ENCODE measurements at places on chromosomes 5 and 9.

DNA sequence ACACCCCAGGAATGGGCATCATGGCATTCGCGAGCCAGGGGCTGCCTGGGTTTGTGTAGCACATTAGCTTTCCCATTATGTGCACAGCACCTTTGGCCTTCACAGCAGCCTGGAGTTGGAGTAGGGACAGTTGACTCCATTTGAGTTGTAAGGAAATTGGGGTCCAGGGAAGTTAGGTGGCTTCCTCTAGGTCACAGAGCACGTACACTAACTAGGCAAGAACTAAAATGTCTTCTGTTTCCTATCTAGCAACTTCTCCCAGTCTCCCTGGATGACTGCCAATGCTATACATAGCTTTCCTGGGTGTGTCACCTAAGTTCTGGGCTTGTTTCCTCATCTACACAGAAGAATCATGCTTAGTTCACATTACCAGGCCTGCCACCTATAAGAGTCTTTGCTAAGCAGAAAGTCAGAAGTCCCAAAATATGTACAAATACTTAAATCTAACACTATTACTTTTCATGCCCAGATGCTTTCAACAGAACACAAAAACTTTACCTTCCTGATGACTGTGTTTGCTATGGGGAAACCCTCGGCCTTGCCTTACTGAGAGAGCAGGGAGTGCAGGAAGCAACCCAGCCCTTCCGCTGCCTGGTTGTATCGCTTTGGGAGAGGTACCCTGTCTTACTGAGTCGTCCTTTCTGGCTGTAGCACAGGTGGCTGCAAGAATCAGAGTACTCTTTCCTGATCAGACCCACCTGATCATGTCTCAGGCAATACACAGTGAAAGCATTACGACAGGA, 12.0 kb downstream of the MACROH2A1 start:
- no peak overlapping the region for H3K4me3 ChIP-seq
- H3K27ac ChIP-seq = peak overlapping the region; percentile 76
- H3K4me1 ChIP-seq = no peaks in the 10 kb centered on the region
- H3K36me3 ChIP-seq = peaks cover 40% of the 10 kb centered on the region
- DNase-seq = peak; percentile 48

GRCh38 chr5:140189977-140190871, 15.2 kb downstream of the CYSTM1 start:
- no peaks in the 10 kb centered on the region for H3K4me1 ChIP-seq
- H3K27ac ChIP-seq = peak overlapping the region; percentile 74
- DNase-seq = no peak
- H3K4me3 ChIP-seq = no peak overlapping the region

- no peaks in the 10 kb centered on the region for H3K4me1 ChIP-seq
- no peaks in the 10 kb centered on the region for H3K27me3 ChIP-seq
- H3K4me3 ChIP-seq = no peak overlapping the region
- no peak for DNase-seq
Observed at GRCh38 chr5:151108566-151108965, 27.7 kb upstream of the TNIP1 start.

- H3K4me3 ChIP-seq = no peak overlapping the region
- H3K4me1 ChIP-seq = peaks cover 10% of the 10 kb centered on the region
- no peak for DNase-seq
- H3K36me3 ChIP-seq = no peaks in the 10 kb centered on the region
Observed at GRCh38 chr5:142358121-142358520, 33.3 kb upstream of the SPRY4 start.

DNA sequence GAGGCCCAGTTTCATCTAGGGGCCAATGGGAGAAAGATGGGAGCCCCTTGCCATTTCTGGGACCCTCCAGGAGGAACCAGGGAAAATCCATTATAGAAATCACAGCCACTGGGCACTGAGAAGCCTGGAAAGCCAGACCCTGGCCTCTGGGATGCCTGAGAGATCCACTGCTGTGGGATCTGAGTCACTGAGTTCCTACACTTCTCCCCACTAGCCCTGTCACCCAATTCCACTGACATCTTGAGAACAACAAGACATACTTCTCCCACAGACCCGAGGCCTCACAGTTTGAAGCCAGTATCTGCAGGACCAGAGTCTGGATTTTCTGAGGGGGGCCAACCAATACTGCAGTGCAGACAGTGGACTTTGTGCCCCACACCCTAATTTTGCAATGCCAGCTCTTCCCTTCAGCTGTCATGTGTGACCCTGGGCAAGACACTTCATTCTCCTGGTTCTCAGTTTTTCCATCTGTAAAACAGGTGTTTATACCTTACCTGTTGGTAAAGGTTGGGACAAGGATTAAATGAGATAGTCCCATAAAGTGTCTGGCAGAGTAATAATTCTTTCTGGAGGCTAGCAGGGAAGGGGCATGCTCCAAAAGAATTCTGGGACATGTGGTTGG, 46.5 kb downstream of the CXXC5 start:
- peaks cover 24% of the 10 kb centered on the region for H3K4me1 ChIP-seq
- H3K27me3 ChIP-seq = no peaks in the 10 kb centered on the region
- no peak overlapping the region for H3K4me3 ChIP-seq
- no peaks in the 10 kb centered on the region for H3K36me3 ChIP-seq
- H3K27ac ChIP-seq = no peak overlapping the region

GRCh38 chr5:91129748-91130147, 253.4 kb downstream of the ARRDC3 start:
- no peak for DNase-seq
- no peaks in the 10 kb centered on the region for H3K27me3 ChIP-seq
- H3K4me1 ChIP-seq = peaks cover 2% of the 10 kb centered on the region
- H3K36me3 ChIP-seq = no peaks in the 10 kb centered on the region
- H3K4me3 ChIP-seq = no peak overlapping the region

GRCh38 chr9:132079391-132080091, at the start of gene MED27:
MED27 (minus strand) TSS chr9:132079867; CDS start chr9:132079844, 23 bp downstream.
- H3K36me3 ChIP-seq = peaks cover 3% of the 10 kb centered on the region
- peaks cover 4% of the 10 kb centered on the region for H3K4me1 ChIP-seq
- peak within 1 kb of the TSS; percentile 84 for H3K4me3 ChIP-seq
- peak; percentile 94 for DNase-seq
- H3K27ac ChIP-seq = peak within 1 kb of the TSS; percentile 72
- H3K27me3 ChIP-seq = no peaks in the 10 kb centered on the region

- H3K4me3 ChIP-seq = no peak overlapping the region
- H3K36me3 ChIP-seq = no peaks in the 10 kb centered on the region
- no peaks in the 10 kb centered on the region for H3K27me3 ChIP-seq
- no peak for DNase-seq
Observed at GRCh38 chr5:38551030-38552017, 5.1 kb downstream of the LIFR start.

GRCh38 chr5:52786949-52787599, 642 bp upstream of the ITGA1 start:
- H3K36me3 ChIP-seq = no peaks in the 10 kb centered on the region
- peak overlapping the region; percentile 75 for H3K27ac ChIP-seq
- no peaks in the 10 kb centered on the region for H3K27me3 ChIP-seq
- H3K4me3 ChIP-seq = no peak overlapping the region
- peak; percentile 70 for DNase-seq
- peaks cover 22% of the 10 kb centered on the region for H3K4me1 ChIP-seq

DNA sequence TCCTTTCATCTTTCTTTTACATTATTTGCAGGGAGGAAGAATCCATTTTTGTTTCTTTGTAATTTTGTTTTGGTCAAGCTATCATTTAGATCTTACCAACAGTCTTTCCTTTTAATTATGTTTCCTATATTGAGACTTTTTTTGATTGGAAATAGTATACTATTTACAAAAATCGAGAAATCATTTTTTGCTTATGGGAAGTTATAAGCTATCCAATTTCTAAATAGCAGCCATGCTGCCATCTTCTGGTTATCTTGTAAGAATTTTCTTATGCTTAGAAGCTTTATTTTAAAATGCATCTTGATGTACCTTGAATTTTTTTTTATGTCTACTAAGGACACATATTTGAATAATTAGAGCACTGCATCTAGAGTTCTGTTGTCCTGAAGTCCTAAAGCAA, 821.2 kb downstream of the PTPRD start:
- no peaks in the 10 kb centered on the region for H3K4me1 ChIP-seq
- H3K27ac ChIP-seq = no peak overlapping the region
- H3K27me3 ChIP-seq = no peaks in the 10 kb centered on the region
- H3K4me3 ChIP-seq = no peak overlapping the region
- peak; percentile 22 for DNase-seq
- no peaks in the 10 kb centered on the region for H3K36me3 ChIP-seq

DNA sequence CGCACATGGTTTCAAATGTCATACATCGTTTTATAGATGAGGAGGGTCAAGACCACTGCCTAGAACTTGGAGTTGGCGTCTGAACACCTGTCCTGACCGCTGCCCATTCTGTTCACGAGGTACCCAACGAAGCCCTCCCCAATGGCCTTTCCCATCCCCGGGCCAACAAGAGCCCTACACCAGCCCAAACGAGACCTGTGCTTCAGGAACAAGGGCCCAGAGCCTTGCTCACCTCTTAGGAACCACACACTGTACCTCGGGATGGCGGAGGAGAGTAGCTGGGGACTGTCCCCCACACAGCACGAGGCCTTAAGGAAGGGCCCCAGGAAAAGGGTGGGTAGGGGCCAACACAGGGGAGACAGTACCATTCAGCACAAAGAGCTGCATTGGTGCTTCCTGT, 3.0 kb downstream of the SURF6 start:
- H3K27ac ChIP-seq = no peak overlapping the region
- H3K36me3 ChIP-seq = peaks cover 24% of the 10 kb centered on the region
- H3K27me3 ChIP-seq = no peaks in the 10 kb centered on the region
- peaks cover 3% of the 10 kb centered on the region for H3K4me1 ChIP-seq

DNA sequence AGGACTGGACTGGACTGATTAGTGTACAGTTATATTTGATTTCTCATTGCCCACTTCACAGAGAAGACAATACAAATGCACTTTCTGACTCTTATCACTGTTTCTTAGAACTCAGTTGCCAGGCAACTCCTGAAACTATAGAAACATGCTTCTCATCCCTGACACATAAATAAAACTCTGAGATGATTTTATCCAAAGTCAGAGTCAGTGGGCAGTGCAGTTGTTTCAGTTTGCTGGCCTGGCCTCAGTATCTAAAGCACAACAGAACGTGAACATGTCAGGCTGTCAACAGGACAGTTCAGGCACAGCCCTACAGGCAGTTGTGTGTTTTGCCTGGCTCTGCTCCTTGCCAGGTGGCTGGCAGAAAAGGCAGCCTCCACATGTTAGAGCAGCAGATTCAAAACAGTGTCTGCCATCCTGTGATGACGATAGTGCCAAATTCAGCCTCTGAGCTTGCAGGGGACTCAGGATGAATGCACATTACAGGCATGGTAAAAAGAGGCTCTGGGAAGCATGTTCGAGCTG, 65.1 kb upstream of the CCDC152 start:
- no peaks in the 10 kb centered on the region for H3K4me1 ChIP-seq
- peaks cover 2% of the 10 kb centered on the region for H3K36me3 ChIP-seq
- no peaks in the 10 kb centered on the region for H3K27me3 ChIP-seq
- peak; percentile 26 for DNase-seq
- no peak overlapping the region for H3K4me3 ChIP-seq

- no peak overlapping the region for H3K27ac ChIP-seq
- no peak overlapping the region for H3K4me3 ChIP-seq
- H3K4me1 ChIP-seq = no peaks in the 10 kb centered on the region
- H3K36me3 ChIP-seq = no peaks in the 10 kb centered on the region
- DNase-seq = no peak
Observed at GRCh38 chr9:72460342-72461312, 60.8 kb upstream of the TMC1 start.

DNA sequence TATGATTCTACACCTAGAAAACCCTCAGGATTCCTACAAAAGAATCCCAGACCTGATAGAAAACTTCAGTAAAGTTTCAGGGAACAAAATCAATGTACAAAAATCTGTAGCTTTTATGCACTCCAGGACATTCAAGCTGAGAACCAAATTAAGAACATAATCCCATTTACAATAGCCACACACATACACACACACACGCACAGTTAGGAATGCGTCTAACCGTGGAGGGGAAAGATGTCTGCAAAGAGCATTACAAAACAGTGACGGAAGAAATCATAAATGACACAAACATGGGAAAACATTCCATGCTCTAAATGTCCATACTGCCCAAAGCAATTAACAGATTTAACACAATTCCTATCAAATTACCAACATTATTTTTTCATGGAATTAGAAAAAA, 51.4 kb upstream of the CAST start:
- no peak overlapping the region for H3K27ac ChIP-seq
- no peak for DNase-seq
- no peaks in the 10 kb centered on the region for H3K36me3 ChIP-seq
- no peaks in the 10 kb centered on the region for H3K27me3 ChIP-seq
- no peaks in the 10 kb centered on the region for H3K4me1 ChIP-seq
- no peak overlapping the region for H3K4me3 ChIP-seq

- H3K4me3 ChIP-seq = no peak overlapping the region
- no peak overlapping the region for H3K27ac ChIP-seq
- H3K4me1 ChIP-seq = peaks cover 5% of the 10 kb centered on the region
- H3K36me3 ChIP-seq = no peaks in the 10 kb centered on the region
- H3K27me3 ChIP-seq = no peaks in the 10 kb centered on the region
Observed at GRCh38 chr5:174177531-174177930, 132.0 kb downstream of the NSG2 start.

DNA sequence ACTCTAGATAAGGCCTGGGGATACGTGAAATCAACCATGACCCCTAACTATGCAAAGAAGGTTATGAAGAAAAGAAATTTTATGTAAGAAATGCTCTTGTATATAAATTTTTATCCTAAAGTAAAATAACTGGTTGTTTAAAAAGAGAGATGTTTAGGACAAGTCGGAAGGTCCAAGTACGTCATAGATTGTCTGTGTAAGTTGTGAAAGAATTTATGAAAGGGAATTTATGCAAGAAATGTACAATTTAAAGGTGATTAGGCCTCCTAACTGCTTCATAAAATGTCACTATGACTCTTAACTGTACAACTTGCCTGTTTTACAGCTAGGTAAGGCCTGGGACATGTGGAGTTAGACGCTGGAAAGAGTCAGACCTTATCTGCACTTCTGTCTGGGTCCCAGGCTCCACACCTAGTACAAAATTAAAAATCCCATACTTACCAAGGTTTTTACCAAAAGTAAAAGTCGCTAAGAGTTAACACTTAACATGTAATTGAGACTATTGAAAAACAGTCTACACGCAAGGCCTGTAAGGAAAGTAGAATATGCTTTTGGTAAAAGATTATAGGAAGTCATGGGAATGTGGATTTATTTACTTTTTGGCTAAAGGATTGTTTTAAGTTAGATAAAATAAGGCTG, 77.4 kb downstream of the KIAA0825 start:
- no peak overlapping the region for H3K4me3 ChIP-seq
- H3K36me3 ChIP-seq = no peaks in the 10 kb centered on the region
- peaks cover 4% of the 10 kb centered on the region for H3K4me1 ChIP-seq
- no peak overlapping the region for H3K27ac ChIP-seq

Data from lung (tissue), 17 donors.